ENCODE measurements at places on chromosomes 6 and 20.

GRCh38 chr6:100862063-100862462 is 19.1 kb downstream of the ASCC3 start:
- DNase-seq = no peak

DNA sequence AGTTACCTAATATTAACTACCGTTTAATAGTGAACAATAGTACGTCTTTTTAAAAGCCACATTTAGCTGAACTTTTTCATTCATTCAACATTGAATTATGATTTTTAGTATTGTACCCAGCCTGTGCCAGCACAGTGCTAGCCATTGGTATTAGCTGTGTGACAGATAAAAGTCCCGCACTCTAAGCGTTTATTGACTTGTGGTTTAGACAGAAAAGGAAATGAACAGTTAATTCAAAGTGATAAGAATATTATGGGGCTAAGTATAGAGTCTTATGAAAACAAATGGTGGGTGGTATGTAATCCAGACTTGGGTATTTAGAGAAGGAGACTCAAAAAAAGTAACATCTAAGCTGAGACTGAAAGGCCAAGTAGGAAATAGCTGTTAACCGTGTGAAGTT is 202.3 kb downstream of the RPS12 start:
- DNase-seq = no peak

DNA sequence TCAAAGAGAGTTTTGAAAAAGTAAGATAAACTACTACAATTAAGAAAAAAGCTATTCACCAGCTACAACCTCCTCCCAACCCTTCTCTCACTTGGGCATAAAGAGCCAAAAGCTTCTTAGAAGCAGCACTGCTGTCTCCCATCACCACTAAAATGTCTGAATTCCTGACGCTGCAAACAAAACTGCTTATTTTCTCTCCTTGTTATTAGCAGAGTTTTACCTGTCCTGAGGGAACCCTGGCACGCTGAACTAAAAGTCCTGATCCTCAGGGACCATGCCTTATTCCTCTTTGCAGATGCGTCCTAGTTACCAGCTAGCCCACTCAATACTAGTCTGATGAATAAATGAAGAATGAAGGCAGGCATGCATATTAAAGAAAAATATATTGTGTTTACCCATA is 1.1 kb downstream of the HACE1 start:
- DNase-seq = no peak

GRCh38 chr20:57496592-57496991 is 28.3 kb downstream of the CTCFL start:
- DNase-seq = no peak

DNA sequence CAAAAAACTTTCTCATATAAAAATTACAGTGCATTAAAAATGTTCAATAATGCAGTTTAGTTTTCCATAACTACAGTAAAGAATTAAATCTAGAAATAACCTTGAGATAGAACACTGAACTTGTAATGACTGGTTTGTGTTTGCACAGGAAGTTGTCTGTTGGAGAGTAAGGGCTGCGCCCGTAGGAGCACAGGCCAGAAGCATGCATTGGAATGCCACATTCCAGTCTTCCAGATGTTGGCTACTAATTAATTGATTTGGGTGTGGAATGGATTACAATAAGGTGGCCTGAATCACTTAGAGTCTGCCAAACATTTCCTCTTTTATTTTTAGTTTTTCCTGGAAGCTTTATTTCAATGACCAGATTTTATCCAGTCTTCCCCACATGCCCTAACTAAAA is 582.6 kb upstream of the MMS22L start:
- no peak for DNase-seq

GRCh38 chr6:145756170-145756662 is 20.9 kb upstream of the EPM2A start:
- DNase-seq = no peak

GRCh38 chr20:46809706-46810360 is 84.8 kb upstream of the EYA2 start:
- no peak for DNase-seq

DNA sequence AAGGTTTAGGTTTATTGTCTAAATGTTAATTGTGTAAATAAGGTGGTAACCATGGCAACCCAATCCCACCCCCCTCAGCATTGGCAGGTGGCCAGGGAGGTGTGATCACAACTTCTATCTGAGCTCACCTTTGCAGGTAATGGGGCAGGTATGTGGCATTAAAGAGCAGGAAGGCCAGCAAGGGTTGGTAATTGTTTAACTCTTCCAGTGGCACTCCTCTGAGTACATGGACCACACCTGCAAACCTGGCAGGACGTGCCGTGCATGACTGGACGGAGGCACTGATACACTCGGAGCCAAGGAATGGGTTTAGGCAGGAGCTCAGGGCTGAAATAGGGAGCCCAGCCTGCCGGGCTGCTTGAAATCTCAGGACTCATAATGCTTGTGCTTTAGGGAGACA is 107.0 kb upstream of the BMP2 start:
- DNase-seq = no peak

- DNase-seq = no peak
These were observed 66.8 kb upstream of the RPS6KA2 start for GRCh38 chr6:166693880-166694279.
